Omental fat pad (tissue), 4 donors: ENCODE measurements at places on chromosomes 11 and 22.

- DNase-seq: no peak
Observed at GRCh38 chr11:17603056-17603825, 56.2 kb downstream of the OTOG start.

- DNase-seq: no peak
Observed at GRCh38 chr22:40265783-40266182, 80.5 kb upstream of the ADSL start.

GRCh38 chr11:44596525-44597276 lies 31.2 kb downstream of the CD82 start:
- no peak for DNase-seq

DNA sequence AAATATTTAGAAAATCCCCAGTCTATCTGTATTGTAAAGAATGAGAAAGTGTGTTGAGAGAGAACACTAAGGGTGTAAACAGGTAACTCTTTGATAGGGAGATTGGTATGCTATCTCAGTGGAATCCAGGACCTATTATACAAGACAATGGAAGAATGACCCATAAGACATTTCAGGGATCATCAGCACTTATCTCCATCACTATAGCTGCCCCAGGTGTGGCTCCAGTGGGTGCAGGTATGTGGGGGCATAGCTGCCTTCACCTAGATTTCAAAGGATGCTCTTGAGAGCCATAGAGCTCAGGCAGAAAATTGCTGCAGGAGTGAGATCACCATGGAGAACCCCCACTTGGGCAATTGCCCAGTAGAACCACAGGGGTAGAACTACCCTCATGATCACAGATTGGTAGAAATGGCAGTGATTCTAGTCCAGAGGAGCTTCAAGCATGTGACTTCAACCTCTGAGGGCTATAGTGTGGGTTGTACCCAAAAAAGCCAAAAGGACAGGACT lies 252.3 kb upstream of the TBCEL start:
- DNase-seq: no peak

DNA sequence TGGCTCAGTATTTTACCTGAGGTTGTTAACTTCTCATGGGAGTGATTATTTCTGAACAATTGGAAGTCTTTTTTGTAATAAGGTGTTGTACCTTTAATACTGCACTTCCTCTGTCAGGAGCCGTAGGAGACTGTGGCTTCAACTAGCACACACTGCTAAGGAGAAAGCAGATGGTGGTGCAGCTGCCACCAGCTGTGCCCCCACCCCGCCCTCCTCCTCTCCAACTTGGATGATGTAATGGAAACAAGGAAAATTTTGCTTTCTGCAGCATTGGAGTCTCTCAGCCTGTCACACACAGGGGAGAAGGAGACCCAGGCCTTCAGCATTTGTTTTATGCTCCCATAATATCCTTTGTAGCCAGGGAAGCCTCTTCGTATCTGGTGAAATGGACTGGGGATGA lies 91.2 kb downstream of the TEAD1 start:
- DNase-seq: no peak

DNA sequence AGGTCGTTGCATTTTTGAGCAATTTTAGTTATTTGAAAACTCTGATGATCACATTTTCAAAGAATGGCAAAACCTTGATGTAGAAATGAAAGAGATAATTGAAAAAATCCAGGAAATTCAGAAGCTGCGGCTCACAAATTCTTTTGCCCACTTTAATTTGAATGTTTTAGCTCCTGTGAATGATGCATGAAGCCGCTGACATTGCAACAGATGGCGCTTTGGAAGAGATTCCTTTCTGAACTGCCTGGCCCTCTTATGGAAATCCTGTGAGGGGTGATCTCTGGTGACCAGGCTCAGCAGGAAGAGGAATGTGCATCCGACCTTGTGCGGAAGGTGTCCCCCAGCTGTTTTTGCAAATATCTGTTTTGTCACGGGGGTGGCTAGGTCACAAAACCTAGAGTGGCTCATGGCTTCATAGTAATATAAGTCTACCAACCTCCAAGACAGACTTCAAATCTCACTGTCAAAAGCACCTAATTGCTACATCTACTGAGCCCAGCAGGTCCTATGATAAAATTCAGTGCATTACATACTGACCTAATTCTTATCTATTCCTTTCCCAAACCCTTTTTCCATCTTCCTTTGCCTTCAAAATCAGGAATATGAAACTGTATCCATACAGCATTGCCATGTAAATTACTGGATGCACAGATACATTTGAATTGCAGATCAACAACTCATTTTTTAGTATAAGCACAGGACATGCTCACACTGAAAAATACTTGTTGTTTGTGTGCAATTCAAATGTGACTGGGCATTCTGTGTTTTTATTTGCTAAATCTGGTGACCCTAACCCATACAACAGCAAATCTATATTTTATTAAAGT lies 412.7 kb downstream of the ETS1 start:
- no peak for DNase-seq

GRCh38 chr11:3959015-3959902 lies 103.8 kb downstream of the STIM1 start:
- no peak for DNase-seq

GRCh38 chr11:130813196-130813595 lies 103.1 kb downstream of the SNX19 start:
- no peak for DNase-seq

DNA sequence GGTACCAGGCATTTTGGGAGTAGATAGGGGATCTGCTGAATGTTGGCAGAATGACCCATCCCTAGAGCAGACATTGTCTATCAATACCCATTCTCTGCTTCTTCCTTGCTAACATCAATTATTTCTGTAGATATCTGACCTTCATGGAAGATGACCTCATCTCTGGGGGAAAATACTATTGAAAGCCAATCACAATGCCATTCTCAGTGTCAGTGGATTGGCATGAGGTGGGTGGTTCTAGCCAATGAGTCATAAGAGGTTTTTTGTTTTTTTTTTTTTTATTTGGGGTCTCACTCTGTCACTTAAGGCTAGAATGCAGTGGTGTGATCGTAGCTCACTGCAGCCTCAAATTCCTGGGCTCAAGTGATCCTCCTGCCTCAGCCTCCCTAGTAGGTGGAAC lies 42.5 kb downstream of the SNX19 start:
- DNase-seq: no peak

DNA sequence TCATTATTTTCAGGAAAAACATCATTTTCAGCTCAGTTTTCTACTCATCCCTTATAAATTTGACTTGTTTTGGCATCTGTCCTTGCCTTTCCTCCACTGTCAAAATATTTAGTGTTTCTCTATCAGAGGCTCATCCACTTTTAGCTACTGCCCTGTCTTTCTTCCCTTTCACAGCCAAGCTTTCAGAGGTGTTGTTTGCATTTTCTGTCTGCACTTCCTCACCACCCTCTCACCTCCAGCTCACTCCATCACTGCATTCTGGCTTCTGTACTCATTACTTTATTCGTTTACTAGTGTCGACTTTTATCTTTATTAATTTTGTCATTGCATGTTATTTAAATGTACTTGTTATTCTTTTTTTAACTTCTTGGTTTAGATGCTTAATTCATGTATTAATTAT lies 26.7 kb upstream of the NNMT start:
- no peak for DNase-seq

DNA sequence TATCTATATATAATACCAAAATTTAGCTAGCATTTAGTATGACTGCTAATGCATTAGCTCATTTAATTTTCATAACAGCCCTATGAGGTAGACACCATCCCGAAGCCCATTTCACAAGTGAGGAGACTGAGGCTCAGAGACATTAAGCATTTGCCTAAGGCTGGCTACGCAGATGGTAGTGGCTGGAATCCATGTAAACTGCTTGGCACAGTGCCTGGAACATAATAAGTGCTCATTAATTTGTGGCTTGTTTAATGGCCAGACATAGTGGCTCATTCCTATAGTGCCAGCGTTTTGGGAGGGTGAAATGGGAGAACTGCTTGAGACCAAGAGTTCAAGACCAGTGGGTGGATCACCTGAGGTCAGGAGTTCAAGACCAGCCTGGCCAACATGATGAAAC lies 17.8 kb upstream of the TP53I11 start:
- DNase-seq: no peak

GRCh38 chr22:33519974-33520903 lies 400.0 kb downstream of the LARGE1 start:
- DNase-seq: no peak

- DNase-seq: no peak
Observed at GRCh38 chr11:35825386-35825785, 118.5 kb upstream of the LDLRAD3 start.

GRCh38 chr22:38832005-38832978 lies 11.5 kb downstream of the NPTXR start:
- no peak for DNase-seq

DNA sequence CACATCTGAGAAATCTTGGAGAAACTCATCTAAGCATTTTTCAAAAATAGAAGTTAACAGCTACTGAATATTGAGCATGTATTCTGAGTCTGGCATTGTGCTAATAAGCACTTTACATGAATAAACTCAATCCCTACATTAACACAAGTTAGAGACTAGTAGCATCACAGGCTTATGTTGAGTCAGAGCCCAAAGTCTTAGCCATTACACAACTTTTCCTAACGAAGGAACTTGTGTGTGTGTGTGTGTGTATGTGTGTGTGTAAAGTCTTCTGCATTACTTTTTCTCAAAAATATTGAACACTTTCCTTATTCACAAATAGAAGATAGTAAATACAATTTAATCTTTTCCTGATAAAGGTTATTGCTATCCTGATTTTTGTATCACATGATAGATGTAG lies 8.7 kb upstream of the CLPB start:
- DNase-seq: no peak

DNA sequence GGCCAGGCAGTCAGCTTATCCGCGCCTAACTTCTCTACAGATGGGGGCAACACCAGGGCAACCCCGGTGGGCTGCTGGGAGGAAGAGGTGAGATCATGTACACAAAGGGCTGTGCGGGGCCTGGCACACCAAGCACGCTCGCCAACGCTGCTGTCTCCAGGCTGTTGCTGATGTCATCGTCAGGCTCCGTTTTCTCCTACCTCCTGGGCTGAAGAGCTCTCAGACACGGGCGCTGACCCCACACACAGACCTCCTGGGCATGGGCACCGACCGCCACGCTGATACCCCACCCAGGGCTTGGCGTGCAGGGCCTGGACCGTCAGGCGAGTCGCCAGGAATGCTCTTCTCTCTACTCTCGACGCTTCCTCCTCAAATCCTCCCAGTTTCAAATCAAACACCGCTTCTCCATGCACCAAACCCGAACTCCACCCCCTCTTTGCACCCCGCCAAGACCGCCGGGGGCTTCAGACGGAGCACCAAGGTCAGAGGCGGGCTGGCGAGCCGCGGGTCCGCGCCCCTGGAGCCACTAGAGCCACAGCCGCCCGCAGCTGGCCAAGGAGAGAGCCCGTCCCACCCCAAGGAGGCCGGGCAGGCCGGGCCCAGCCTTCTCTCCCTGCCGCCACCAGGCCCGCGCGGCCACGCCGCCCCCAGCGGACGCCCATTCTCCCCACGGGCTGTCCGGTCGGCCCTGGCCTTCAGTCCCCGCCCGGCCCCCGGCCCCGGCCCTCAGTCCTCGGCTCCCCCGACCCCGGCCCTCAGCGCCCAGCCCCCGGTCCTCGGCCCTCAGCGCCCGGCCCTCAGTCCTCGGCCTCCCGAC lies 772 bp downstream of the SBF1 start:
- DNase-seq: no peak

GRCh38 chr22:20243537-20244249 lies 24.4 kb downstream of the RTN4R start:
- no peak for DNase-seq

GRCh38 chr11:39174196-39174595 lies 2285.3 kb downstream of the LRRC4C start:
- DNase-seq: no peak

- no peak for DNase-seq
Observed at GRCh38 chr11:105315287-105315686, 175.7 kb upstream of the CARD18 start.

DNA sequence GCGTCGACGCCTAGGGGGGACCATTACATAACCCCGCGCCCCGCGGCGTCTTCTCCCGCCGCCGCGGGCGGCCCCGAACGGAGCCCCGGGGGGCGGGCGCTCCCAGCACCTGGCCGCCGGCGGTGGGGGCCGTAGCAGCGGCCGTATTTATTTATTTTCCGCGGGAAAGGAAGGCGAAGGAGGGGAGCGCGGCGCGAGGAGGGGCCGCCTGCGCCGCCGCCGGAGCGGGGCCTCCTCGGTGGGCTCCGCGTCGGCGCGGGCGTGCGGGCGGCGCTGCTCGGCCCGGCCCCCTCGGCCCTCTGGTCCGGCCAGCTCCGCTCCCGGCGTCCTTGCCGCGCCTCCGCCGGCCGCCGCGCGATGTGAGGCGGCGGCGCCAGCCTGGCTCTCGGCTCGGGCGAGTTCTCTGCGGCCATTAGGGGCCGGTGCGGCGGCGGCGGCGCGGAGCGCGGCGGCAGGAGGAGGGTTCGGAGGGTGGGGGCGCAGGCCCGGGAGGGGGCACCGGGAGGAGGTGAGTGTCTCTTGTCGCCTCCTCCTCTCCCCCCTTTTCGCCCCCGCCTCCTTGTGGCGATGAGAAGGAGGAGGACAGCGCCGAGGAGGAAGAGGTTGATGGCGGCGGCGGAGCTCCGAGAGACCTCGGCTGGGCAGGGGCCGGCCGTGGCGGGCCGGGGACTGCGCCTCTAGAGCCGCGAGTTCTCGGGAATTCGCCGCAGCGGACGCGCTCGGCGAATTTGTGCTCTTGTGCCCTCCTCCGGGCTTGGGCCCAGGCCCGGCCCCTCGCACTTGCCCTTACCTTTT lies at the start of gene EP300:
Gene EP300, plus strand, starts transcription at position 570 of the 795 bp plus-strand sequence. CDS start 413 bp downstream, outside the sequence.
- peak; percentile 48 for DNase-seq

- no peak for DNase-seq
Observed at GRCh38 chr11:123158033-123159003, 36.7 kb downstream of the CLMP start.

GRCh38 chr11:117381481-117382387 lies 54.1 kb downstream of the CEP164 start:
- DNase-seq: no peak

DNA sequence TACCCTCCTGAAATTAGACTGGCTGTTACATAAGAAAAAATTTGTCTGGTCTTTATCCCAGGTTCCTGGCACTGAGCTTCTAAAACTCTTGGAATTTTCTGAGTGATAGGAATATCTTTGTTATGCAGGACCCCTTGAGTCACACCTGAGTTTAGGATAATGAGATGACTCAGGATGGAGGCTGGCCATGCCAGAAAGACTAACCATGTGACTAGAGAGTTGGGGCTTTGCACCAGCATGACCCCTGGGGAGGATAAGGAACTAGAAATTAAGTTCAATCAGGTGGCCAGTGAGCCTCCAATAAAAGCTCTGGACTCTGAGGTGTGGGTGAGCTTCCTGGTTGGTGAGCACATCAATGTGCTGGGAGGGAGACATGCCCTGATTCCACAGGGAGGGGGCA lies 88.1 kb downstream of the XRRA1 start:
- no peak for DNase-seq
